ENCODE measurements at places on chromosomes 2 and 18.

GRCh38 chr2:124978597-124978996 is 953.5 kb downstream of the CNTNAP5 start:
- DNase-seq: no peak

GRCh38 chr18:3623769-3624545 is 174.0 kb downstream of the TGIF1 start:
- DNase-seq: peak; percentile 93

- peak; percentile 71 for DNase-seq
Observed at GRCh38 chr2:237474931-237475703, 11.9 kb upstream of the MLPH start.

GRCh38 chr2:66565291-66565690 is 130.4 kb downstream of the MEIS1 start:
- DNase-seq: no peak
